ENCODE measurements at places on chromosomes 3 and 15.

DNA sequence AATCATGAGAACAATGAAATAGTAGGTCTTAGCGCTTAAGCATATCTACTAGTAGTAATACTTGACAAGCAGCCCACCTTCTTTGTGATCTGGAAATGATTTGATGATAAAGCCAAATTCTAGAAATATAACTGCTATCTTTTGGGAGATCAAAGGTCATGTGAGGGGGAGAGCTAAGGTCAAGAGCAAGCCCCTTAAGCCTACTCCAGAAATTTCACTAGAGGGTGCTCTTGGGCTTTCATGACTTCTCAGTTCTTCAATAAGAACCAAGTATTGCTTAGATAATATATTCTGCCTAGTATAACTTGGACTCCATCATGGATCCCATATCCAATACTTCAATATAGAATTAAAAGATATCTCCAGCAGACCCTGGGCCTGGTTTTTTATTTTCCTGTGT is 319.6 kb downstream of the ZBTB20 start:
- no peak for DNase-seq

DNA sequence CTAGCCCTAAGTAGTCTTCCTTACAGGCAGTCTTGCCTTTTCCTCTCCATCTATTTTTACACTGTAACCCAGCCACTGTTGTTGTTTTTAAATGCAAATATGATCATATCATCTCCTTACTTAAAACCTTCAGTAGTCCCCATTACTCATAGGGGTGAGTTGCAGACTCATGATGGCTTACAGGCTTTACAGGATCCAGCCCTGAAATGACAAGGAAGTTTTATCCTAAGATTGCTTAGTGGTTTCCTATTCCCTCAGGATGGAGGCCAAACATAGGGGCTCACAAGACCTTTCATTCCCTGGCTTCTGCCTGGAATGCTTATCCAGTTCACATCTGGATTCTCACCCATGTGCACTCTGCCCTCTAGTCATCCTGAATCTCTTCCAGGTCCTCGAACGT is 27.7 kb upstream of the PCOLCE2 start:
- no peak for DNase-seq

DNA sequence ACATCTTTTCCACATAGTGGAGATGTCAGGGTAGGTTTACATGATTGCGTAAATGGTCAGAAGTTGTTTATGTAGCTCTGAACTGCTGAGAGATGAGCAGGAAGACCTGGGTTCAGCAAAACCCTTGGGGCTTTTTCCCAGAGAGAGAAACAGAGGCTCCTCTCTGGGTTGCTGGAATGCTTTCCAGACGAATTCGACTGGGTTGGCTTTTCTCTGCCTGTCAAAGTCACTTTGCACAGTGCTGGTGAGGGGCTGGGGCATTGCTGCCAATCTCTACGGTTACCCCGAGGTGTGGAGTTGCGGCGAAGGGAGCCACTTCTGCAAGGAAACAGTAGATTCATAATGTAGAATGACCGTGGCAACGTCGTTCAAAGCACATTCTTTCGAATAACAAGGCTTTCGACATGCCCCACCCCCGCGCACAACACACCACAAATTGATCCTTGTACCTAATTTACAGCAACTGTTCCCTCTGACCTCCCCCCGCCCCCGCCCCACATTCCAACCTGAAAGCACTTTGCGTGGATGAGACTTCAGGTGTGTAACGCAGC is 950 bp upstream of the CNTN4 start:
- no peak for DNase-seq

DNA sequence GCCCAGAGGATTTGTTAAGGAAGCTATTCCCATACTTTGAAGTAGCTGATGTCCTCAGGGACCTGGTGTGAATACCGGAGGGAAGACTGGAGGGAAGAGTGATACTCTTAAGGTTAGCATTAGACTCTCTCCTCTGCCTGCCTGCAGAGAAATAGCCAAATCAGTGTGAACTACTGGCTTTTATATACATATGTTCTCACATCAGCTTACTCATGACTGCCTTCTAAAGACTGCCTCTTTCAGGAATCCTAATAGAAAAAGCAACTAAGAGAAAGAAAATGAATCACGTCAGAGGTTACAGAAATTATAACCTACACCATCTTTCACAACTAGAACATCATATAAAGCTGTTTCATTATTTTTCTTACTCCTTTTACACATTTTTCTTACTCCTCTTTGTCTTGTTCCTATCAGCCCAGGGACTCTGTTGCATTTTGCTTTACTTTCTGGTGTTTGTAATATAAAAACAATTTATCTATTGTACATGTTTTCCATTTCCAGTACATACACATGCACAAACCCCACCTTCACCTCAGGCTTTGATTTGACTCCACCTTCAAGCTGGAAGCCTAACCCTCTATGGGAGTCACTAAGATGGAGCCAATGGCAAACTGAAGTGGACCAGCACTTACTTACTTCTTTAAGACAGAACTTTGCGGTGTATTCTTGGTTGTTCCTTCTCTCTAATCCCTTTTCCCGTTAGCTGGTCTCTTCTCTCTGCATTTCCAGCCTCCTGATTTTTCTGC is 257.7 kb upstream of the UBE2E1 start:
- DNase-seq: no peak

GRCh38 chr15:87219650-87220615 is 1036.6 kb downstream of the NTRK3 start:
- DNase-seq: no peak

- DNase-seq: no peak
Measured at GRCh38 chr3:50268703-50269451, at the start of gene SEMA3B. TSS of gene SEMA3B (plus strand) at chr3:50269147. CDS start at chr3:50269241, 94 bp downstream.

GRCh38 chr15:58489289-58490085 is 57.7 kb downstream of the LIPC start:
- no peak for DNase-seq

DNA sequence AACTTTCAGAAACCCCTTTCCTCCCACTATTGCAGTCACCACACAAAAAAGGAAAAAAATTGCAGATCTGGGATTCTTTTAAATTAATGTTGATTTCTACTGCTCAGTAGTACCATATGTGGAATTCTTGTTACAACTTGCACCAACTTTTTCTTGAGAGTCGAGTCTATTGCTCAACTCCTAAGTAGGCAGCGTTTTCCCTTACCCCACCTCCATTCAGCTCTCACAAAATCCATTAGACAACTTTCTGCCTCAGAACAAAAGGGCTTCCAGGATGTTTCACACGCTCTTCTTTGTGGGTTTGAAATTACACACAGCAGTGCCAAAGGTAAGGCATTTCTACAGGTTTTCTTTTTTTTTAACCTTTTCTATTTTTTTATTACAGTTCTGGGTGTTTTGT is 179.5 kb downstream of the ANXA2 start:
- DNase-seq: no peak

- no peak for DNase-seq
Measured at GRCh38 chr3:143445118-143445517, 325.5 kb downstream of the CHST2 start.

- no peak for DNase-seq
Measured at GRCh38 chr15:94700211-94700610, 468.9 kb downstream of the MCTP2 start.

DNA sequence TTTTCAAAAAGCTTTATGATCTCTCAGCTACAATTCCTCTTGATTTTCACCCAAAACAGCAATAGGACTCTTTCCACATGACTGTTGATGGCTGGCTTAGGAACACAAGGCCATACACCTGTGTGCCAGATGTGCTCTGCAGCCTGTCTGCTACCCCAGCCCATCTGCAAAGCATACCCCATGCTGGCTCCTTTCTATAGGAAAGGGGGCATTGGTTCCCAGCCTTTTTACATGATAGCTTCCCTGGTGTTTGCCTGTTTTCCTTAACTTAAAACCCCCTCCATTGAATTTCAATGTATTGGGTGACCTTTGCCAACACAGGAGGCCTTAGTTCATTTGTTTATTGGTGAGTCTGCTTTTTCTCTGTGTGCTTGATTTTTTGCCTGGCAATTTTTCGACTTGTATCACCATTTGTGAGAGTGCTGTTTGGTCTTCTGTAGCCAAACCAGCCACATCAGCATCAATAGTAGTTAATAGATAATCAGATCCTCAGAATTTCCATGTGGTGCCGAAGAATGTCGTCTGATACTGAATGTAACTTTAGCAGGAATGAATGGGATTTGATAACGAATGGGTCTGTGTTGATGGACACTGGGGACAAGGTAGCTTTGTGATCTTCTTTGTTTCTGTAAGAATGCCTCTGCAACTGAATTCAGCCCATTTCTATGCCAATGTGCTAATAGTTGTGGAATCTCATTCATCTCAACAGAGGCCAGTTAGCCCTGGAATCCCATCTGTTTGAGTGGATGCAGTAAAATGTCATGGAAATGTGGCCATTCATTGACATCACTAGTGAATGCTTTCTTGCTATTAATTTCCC is 272.2 kb upstream of the RARB start:
- no peak for DNase-seq

- DNase-seq: no peak
Measured at GRCh38 chr3:108899530-108899929, 54.1 kb downstream of the GUCA1C start.

GRCh38 chr15:31399544-31400171 is 73.0 kb downstream of the KLF13 start:
- no peak for DNase-seq
